AG10803 (cell line): ENCODE measurements at places on chromosomes 1 and 21.

DNA sequence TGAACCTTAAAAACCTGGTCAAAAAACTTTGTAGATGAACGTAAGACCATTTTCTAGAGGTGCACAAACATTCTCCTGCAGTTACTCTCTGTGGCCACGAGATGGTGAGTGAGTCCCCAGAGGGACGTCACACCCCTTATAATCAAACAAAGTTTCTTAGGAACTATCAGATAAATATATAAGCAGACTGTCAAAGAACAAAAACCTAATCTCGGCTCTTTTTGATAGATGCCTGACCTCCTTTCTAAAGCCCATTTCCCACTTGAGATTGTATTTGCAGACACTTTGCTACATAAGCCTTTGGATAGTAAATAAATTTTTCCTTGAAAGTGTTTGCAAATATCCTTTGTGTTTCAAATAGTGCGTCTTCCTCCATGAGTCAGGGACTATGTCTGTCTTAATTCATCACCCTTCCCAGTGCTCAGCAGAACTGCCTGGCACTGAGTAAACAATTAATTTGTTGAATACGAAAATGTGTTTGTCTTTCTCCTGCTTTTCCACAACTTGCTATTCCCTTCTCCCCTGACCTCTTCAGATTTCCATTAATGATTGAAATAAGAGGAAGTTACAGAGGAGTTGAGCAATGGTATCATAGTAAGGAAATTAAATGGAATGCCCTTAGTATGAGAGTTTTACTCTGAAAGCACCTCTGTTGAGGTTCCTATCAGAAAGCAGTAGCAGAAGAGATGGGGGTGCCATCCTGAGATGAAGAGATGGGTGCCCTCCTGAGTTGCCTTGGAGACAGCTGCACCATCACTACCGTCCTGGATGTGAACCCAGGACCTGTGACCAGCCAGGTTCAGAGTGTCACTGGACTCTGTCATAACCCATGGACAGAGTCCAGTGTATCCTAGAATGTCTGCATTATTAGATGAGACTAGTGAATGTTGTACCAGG, 57.8 kb upstream of the RAVER2 start:
- peak; percentile 51 for DNase-seq

GRCh38 chr1:212858461-212859265, 588 bp downstream of the FLVCR1 start:
- DNase-seq = peak; percentile 23

GRCh38 chr1:26218906-26219494, 15.0 kb upstream of the CEP85 start:
- no peak for DNase-seq

- DNase-seq = peak; percentile 67
Observed at GRCh38 chr1:9235096-9235459, 504 bp downstream of the H6PD start.

- no peak for DNase-seq
Observed at GRCh38 chr1:34790985-34791384, 1.8 kb upstream of the GJA4 start.
